ENCODE measurements at places on chromosomes 6 and 20. TPM values are rescaled to one million over a fixed set of nuclear protein-coding genes. Genes with fewer than 3 reads are reported as not detected.

The CPNE5 gene
- 0.40 TPM for total RNA-seq

The HCK gene
- not detected for total RNA-seq

The SLC32A1 gene
- total RNA-seq, result not detected

The TNFRSF6B gene
- not detected for total RNA-seq

The HFE gene
- 46.0 TPM for total RNA-seq

The CLPSL2 gene
- total RNA-seq, result not detected

The ADGB gene
- not detected for total RNA-seq

DNA sequence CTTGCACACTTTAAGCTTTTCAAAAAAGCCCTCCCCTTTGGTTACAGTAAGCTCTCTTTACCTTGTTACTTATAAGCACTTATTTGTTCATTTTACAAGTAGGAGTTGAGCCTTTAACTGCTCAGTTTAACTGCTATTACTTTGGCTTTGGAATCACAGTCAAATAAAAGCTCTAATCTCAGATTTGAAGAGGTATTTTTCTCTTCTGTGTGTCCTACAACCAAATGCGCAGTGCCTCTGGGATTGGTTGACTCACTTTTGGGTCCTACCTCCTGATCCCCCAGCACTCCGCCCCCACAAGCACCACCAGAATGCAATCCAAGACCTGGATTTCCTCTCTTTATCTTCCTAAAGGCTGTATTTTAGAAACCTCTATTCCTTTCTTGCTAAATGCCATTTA is 2.5 kb downstream of the NCOA7 start:
- no peak for DNase-seq

DNA sequence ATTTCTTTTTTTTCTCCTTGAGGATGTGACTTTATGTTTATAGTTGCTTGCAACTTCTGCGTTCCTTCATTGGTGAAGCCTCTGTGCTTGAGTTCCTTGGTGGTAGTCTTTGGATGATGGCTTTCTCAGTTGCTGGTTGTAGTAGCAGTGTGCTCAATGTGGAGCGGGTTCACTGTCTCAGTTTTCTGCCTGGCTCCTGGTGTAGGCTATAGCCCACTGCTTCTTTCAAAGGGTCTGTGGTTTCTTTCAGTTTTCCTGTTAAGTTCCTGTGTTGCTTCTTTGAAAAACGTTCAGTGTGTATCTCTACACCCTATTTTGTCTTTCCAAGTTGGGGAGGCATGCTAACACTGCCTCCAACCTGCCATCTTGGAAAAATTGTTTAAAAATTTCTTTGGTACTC is 33.9 kb upstream of the ZBTB24 start:
- no peak for DNase-seq

DNA sequence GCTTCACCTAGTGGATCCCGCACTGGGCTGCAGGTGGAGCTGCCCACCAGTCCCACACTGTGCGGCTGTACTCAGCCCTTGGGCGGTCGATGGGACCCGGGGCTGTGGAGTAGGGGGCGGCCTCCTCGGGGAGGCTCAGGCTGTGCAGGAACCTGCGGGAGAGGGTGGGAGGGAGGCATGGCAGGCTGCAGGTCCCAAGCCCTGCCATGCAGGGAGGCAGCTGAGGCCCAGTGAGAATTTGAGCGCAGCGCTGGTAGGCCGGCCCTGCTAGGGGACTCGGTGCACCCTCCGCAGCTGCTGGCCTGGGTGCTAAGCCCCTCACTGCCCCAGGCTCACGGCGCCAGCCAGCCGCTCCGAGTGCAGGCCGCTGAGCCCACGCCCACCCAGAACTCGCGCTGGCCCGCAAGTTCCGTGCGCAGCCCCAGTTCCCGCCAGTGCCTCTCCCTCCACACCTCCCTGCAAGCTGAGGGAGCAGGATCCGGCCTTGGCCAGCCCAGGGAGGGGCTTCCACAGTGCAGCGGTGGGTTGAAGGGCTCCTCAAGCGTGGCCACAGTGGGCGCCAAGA is 1407.6 kb downstream of the EPHA7 start:
- DNase-seq, result no peak

DNA sequence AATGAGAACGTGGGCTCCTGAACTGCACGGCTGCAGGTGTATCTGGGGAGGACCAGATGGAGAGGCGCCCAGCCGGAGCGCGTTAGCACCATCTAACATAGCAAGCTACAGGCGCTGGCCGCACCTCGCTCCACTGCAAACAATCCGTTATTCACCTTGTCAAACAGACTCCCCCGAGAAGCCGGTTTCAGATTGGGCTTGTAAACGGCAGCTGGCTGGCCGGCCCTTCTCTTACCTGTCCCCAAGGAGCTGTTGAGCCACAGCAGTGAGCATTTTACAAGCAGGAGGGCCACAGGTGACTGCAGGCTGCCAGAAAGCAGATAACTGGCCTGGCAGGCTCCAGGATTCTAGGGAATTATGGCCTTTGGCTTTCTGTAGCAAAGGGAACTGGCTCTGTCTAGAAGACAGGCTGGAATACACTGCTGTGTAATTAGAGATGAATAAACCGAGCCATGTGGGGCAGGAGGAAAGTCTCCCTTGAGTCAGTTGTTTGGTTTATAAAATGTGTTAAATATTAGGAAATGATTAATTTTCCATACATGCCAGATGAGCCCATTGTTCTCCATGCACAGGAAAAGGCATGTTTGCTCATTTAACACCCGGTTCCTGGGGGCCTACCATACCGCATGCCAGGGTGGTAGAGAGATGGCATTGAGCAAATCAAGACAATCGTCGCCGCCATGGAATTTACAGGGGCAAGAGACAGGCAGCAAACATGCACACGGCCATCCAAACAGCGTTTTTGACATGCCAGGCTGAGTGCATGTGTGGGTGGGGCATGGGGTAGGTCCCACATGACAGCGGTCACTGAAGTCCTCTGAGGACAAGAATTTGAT is 159.3 kb downstream of the NFATC2 start:
- no peak for DNase-seq

- DNase-seq, result no peak
Observed at GRCh38 chr20:59448851-59449444, 148.5 kb downstream of the EDN3 start.

DNA sequence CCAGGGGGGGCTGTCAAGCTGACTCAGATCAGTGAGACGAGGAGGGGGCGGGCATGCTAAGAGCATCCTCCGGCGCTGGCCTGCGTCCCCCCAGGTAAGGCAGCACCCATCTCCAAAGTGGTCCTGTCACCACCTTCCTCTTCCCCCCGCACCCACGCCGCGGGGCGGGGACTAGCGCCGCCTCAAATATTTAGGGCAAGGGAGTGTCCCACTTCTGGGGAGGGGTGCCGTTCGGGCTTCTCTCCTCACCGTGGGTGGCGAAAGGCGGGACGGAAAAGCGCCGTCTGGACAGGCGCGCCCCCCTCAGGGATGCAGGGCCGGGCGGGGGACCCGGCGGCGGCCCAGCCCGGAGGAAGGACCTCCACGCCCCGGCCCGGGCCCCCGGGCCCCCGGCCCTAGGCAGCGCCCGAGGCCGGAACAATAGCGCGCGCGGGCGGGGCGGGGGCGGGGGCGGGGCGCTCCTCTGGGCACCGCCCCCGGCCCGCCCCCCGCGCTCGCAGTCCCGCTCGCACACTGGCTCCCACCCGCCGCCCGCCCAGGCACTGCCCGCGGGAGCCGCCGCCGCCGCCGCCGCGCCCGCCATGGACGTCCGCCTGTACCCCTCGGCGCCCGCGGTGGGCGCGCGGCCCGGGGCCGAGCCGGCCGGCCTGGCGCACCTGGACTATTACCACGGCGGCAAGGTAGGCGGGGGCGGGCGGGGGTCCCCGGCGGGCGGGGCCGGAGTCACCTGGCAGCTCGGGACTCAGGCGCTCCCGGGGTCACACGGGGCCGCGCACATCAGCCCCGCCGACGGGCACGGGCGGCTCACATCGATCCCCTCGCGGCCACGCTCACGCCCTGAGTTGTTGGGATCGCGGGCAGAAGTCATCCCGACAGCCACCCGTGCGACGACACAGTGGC is at the start of gene TOX2:
Gene TOX2, plus strand, starts transcription at position 542 of the 900 bp plus-strand sequence. Its CDS starts 40 bp downstream, at position 582.
- DNase-seq, result peak; percentile 64

DNA sequence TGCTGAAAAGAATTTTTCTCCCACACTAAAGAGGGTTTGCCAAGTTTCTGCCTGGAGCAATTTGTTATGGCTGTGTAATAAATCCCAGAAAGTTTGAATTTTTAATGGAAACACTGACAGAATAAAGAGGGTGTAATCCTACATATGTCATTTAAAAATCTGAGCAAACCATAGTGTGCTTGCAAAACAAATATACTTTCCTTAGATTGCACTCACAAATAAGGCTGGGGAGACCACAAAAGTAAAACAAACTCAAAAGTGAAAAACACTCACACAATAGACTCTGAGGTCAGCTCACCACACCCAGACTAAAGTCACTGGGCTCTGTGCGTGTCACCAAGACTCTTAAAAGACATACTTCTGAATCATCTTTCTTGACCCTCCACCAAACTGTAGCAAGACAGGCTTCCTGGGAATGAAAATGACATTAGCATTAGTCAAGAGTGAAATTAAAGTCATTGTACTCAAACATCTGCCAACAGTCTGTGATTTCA is 4.8 kb upstream of the ATXN1 start:
- DNase-seq, result peak; percentile 65

DNA sequence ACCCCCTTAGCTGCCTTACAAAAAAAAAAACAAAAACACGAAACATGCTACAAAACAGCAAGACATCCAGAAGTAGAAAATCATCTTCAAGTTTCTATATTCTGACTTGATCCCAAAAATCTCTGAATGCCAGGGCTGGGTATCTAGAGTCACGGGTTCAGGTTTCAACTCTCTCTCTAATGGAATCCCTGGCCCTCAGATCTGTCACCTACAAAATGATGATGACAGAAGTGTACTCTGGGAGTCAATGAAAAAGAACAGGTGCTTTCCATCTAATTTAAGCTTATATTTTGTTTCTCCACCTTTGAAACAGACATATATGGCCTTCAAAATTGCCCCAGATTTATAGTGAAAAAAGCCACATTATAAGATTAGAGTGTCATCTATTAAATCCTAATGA is 18.3 kb downstream of the RTN4IP1 start:
- no peak for DNase-seq

- no peak for DNase-seq
Observed at GRCh38 chr6:13985663-13986325, 61.0 kb downstream of the RNF182 start.

Data from PC-9 (cell line).